ENCODE measurements at places on chromosomes 4 and X.
A peak's percentile ranks its signal among the peaks of the same experiment; 100 is the strongest.

DNA sequence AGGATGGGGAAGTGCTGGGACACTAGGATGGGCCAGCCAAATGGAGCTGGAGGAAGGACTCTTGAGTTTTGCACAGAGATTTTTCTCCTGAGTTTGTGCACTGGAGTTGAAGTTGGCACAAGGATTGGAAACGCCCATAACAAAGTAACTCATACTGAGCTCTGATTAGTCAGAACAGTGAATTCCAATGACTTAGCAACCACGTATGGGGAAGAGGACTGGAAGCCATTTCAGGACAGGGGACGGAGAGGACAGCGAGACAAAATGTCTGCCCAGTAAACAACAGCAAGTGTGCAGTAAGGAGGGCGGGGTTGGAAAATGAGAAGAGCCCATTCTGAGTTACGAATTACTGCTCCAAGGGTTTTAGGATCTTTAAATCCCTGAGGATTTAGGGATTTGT is 5.9 kb downstream of the RIPPLY1 start:
- no peak for DNase-seq

GRCh38 chrX:12497832-12498591 is 293.2 kb upstream of the PRPS2 start:
- DNase-seq, result no peak

- DNase-seq, result no peak
Measured at GRCh38 chr4:15035159-15035558, 32.9 kb downstream of the CPEB2 start.

- no peak for DNase-seq
Measured at GRCh38 chr4:71814433-71814832, 30.6 kb upstream of the GC start.

GRCh38 chr4:164293743-164294142 is 460.2 kb upstream of the SMIM31 start:
- no peak for DNase-seq

DNA sequence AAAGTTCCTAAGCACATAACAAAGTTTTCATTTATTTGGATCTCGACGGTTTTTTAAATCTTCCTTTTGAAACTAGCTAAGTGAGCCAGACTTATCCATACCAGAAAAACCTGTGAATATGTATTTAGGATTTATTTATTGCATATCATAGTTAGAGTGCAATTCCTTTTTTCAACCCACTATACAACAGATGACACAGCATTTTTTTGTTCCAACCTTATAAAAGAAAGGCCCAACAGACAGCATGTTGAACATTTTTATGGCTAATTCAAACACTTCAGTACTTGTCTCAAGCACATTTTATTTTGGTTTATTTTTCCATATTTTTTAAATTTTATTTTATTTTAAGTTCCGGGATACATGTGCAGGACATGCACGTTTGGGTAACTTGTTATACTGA is 15.1 kb upstream of the RNF128 start:
- no peak for DNase-seq

DNA sequence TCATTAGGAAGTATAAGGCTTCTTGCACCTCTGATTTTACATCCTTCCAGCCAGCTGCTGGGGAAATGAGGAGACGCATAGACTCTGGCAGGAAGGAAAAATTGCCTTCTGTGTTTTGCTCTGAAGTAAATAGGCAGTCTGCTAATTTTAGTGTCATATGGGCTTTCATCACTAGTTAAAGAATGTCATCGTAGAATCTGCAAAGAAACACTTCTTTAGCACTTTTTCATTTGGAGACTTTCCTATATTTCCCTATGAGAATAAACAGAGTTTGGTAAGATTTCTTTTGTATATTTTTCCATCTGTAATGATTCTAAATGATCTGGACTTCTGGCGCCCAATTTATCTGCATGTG is 3.3 kb downstream of the ADGRL3 start:
- no peak for DNase-seq

GRCh38 chr4:105710012-105710600 is 1.5 kb downstream of the GSTCD start:
- no peak for DNase-seq

DNA sequence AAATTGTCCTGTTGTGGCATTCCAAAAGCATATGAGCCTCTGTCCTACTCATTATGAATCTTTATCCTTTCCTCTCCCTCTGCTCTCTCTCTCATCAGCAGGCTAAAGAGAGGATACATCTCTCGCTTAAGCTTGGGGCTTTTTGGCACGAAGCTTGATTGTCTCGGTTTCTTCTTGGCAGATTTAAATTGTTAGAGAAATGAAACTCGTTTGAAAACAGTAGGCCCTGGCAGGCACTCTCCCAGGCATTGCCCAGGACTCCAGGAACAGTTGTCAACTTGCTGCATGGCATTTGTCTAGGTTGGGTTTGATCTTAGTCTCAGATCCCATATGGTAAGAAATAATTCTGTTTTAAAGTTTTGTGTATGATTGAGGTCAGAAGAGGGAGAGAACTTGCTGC is 35.5 kb downstream of the NAA11 start:
- no peak for DNase-seq

DNA sequence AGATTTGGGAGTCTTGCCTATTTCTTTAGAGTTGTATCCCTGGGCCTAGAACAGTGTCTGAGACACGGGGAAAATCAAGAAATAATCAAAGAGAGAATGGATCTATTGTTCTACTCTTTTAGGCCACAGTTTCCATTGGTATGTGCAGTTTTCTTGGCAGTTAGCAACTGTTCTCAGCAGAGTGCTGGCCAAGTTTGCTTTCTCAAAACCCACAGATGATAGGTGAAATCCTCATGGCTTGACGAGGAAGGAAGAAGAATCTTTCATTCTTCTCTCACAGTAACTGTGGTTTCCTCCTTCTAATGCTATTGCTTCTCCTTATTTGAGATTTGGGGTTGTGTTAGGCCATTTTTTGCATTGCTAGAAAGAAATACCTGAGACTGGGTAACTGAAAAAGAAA is 42.2 kb downstream of the AGA start:
- DNase-seq, result no peak

DNA sequence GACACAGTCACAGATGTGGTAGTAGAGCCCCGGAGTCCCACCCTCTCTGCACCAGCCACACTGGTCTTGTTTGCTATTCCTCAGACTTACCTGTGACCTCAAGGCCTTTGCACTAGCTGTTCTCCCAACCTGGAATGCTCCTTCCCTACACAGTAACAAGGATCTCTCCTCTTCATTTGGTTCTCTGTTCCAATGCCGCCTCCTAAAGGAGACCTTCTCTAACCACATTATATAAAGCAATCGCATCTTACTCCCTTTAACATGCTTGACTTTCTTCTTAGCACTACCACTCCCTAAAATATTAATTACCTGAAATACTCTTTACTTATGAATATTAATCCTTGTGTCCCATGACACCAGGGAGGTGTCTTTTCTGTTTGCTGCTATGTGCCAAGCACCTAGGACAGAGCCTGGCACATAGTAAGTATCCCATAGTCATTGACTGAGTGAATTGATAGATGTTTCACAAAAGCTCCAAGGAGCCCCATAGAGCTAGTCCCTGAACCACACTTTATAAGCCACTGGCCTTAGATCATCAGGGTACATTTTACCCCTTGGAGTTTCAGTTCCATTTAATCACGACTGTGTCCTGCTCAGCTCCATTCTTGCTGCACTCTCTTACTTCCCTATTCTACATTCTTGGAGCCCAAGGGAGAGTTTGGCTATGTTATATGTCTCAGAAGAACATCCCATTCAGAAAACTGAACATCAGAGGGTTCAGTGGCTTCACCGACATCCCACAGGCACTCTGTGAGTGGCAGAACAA is 312.7 kb downstream of the RAB28 start:
- no peak for DNase-seq

- no peak for DNase-seq
Measured at GRCh38 chrX:45621376-45622041, 420.8 kb upstream of the DIPK2B start.

DNA sequence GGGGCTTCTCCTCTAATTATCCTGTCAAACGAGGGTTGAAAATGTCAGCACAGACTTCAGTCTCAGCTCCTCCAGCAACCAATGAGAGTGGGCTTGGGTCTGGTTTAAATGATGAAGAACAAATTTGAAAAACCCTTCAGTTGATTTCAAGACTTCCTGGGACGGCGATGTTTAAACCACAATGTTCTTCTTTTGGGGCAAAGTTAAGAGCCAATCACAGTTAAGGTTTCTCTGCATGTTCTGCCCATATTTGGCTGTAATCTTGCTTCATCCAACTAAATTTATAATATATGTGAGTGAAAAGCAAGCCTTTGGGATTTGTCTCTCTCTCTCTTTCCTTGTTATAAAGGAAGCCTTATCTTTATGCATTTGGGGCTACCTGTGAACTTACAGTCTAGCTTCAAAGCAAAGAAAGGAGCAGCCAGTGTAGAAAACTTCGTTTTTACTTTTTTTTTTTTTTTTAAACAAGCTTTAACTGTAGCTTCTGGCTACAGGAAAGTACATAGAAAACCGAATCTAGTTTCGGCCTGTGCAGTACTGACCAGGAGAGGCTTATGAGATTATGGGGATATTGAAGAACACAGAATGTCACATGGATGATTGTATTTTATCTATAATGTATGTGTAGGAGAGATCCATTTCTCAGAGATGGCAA is 46.8 kb upstream of the FAM9C start:
- peak; percentile 61 for DNase-seq

DNA sequence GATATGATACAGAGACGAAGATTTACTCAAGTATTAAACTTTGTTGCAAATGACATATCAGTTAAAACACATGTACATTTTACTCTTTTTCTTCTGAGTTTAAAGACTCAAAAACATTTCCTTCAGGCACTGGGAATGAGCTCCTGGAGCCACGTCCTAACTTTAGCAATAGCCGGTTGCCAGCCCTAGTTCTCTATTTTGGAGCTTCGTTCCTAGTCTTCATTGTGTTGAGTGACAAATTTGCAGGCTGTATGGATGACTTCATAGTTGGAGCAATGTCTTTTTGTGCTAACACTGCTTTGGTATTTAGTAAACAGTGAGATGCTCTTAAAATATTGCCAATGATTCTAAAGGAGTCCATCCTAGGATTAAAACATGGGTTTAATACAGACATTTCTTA is 190.9 kb downstream of the FAT4 start:
- no peak for DNase-seq

GRCh38 chr4:90841676-90842075 is 714.5 kb downstream of the CCSER1 start:
- no peak for DNase-seq

DNA sequence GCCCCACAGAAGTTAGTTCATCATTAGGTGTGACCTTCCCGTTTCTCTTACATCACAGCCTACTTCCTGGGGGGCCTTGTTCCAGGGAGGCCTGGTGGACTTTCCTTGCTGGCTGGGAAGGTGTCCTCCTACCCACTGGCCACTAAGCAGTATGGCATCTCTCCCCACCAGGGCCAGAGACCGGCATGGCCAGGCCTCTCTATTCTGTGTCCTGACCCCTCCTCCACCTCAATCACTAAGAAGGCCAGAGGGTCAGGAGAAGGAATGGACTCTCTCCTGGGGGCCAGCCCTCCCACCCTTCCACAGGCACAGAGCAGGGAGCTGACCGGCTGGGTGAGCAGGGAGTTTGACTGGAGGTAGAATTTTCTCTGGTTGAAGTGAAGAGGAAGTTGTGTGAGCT is 81.9 kb downstream of the PJA1 start:
- DNase-seq, result no peak

DNA sequence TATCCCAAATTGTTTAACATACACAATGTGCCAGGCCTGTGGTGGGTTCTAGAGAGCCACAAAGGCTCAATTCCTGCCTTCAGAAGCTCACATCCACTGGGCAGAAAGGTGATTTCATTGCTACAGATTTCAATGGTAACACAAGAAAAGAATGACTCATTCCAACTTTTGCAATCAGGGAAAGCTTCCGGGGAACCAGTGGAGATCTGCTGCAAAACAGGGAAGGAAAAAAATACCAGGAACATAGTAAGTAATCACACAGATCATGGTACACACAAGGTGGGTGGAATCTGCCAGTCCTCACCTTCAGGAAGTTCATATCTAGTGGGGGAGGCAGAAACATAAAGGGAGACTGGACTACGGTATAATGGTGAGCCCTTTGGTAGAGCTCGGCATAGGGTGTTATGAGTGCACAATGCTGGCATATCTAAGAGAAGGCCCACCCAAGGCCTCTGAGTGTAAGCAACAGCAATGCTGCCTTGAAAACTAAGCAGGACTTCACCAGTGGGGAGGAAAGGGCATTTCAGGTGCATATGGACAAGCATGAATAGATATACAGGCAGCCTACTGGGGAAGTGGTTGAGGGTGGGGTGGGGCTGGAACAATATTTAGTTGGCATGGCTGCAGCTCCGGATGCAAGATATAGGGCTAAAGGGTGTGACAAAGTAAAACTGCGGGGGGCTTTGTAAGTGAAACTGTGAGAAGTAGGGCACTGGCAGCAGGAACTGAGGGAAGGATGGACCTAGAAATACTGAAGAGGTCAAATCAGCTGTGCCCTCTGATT is 24.2 kb downstream of the GPRIN3 start:
- no peak for DNase-seq

DNA sequence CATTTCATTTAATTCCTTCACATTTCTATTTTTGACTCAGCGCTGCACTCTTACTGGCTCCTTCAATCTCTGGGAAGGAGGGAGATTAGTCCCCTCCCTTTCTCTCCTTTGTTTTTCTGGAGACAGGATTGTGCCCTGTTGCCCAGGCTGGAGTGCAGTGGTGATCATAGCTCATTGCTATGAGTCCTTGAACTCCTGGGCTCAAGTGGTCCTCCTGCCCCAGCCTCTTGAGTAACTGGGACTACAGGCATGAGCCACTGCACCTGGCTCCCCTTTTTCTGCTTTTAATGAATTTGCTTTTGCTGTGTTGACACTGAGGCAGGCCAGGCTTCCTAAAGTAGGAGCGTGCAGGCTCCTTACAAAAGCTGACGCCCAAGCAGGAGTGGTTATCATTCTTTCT is 10.5 kb downstream of the TBC1D14 start:
- DNase-seq, result no peak

- DNase-seq, result no peak
Measured at GRCh38 chr4:4289597-4289940, 385 bp downstream of the LYAR start.

DNA sequence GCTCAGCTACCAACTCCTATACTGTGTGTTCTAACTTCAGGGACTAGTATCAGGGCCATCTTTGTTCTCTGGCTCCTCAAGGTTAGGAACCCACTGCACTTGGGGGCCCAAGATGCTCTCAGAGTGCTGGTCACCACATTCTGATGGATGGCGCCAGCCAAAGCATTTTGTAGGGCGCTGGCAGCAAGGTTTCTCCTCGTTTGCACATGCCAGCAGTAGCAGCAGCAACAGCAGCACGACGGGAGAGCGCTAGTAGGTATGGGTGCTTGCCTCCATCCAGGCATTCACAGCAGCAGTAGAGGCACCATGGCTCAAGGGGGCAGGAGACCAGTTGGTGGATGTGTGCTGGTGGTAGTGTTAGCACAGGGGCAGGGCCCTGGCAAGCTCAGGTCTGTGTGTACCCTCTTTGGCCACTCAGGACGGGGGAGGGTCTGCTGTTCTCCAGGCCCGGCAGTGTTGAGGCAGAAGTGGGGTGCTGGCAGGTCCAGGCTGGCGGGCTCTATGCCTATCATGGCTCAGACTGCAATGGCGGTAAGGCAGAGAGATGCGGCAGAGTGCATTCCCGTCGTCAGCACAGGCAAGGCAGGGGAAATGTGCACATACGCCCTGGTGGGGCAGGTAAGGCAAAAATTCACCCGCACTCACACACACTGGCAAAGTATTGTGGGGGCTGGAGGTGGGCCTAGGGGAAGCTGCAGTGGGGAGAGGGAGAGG is 56.6 kb downstream of the SERPINA7 start:
- DNase-seq, result no peak

All from HL-60 (cell line).